Neural crest cell (in vitro differentiated cells): ENCODE measurements at places on chromosomes 13 and 19. TPM values are rescaled to one million over a fixed set of nuclear protein-coding genes. Genes with fewer than 3 reads are reported as not detected.

PCDH20 gene
- total RNA-seq: 0.16 and 0.18 TPM in 2 replicates

VRK3 gene
- 43.4 TPM in 2 replicates for total RNA-seq

DNA sequence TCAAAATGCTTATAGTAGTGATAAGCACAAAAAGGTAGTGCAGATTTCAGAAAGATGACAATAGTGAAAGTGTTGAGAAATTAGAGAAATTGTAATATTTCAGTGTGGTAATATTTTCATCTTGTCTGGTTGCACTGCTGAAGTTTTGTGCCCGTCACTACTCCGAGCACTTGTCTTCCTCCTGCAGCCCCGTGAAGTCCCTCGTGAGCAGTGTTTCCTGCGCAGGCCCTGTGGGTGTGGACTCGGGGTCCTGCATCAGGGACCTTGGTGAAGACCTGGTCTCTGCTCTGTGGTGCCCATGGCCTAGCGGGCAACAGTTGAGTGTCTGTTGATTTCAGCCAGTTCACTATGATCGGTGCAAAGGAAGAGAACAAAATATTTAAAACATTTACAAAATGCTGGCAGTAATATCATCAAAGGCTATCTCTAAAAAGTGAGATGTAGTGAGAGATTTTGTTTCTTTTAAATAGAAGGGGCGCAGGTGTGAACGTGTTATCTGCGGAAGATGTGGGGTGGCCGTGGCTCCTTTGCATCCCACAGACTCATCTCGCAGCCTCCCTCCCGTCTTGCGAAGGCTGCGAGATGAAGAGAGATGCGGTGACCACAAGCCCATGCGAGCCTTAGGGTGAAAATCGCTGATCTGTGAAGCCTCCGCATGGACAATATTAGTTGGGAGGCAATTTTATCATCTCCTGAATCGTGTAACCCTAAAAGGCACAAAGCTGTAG, 27.7 kb upstream of the DCUN1D2 start:
- no peaks in the 10 kb centered on the region for H3K27me3 ChIP-seq
- peaks cover 32% of the 10 kb centered on the region for H3K36me3 ChIP-seq
- DNase-seq: no peak
- no peak overlapping the region for H3K4me3 ChIP-seq

DNA sequence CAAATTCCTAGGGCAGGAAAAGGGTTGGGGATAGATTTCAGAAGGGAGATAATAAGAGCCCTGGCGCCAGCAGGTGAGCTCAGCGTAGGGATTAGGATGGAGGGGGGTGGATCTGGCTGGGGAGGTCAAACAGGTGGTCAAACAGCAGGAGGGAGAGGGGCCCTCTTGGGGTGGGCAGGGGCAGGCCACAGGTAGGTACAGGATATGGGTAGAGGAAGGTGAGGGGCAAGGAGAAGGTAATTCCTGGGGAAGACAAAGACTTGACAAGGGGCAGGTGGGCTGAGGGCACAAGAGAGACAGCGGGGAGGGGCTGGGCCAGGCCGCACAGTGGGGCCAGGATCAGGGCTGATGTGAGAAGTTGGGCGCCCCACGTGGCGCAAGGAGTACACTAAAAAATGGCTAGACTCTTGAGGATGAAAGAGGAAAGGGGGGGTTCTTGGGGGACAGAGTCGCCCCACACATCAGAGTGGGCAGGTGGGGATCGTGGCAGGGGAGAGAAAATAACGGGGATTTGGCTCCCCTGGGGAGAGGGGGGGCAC, 713 bp downstream of the KRI1 start:
- peaks cover 4% of the 10 kb centered on the region for H3K27me3 ChIP-seq
- peak overlapping the region; percentile 90 for H3K27ac ChIP-seq
- DNase-seq: no peak
- peak overlapping the region; percentile 96 for H3K4me3 ChIP-seq
- peaks cover 43% of the 10 kb centered on the region for H3K4me1 ChIP-seq
- peaks cover 4% of the 10 kb centered on the region for H3K36me3 ChIP-seq

DNA sequence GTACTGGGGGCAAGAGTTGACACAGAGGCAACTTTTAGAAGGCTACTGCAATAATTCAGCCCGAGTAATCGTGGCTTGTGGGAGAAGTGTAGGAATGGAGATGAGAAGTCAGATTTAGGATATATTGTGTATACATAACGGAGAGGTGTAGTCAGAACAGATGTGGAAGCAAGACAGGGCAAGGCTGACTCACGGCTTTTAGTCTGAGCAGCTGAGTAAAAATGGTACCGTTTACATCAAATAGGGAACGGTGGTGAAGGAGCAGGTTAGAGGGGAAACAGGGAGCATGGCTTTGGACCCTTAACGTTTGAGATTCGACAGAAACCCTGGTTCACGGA, 796 bp upstream of the LSM14A start:
- no peaks in the 10 kb centered on the region for H3K27me3 ChIP-seq
- H3K4me3 ChIP-seq: peak overlapping the region; percentile 86
- peaks cover 5% of the 10 kb centered on the region for H3K36me3 ChIP-seq
- peak; percentile 3 for DNase-seq
- peaks cover 30% of the 10 kb centered on the region for H3K4me1 ChIP-seq

DNA sequence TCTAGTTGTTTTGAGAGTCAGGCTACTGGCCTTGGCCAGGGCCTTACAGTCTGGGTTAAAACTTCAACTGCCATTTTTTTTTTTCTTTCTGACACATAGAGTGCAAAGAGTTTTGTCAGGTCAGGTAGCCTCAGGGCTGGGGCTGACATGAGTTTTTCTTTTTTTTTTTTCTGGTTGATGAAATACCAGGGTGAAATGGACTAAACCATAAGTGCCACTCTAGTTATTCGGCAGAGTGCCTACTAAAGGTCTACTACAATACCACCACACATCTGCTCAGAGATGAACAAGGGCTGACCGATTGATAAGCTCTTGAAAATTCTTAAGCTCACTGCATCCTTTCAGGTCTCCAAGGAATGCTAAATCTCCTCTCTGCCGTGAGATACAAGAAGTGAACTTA, 4.4 kb upstream of the ZNF320 start:
- peaks cover 17% of the 10 kb centered on the region for H3K36me3 ChIP-seq
- H3K4me1 ChIP-seq: peaks cover 24% of the 10 kb centered on the region
- H3K27me3 ChIP-seq: no peaks in the 10 kb centered on the region

GRCh38 chr13:44158098-44158521, 215.5 kb upstream of the SERP2 start:
- H3K27me3 ChIP-seq: no peaks in the 10 kb centered on the region
- no peak overlapping the region for H3K4me3 ChIP-seq
- H3K4me1 ChIP-seq: no peaks in the 10 kb centered on the region
- no peak for DNase-seq
- H3K27ac ChIP-seq: no peak overlapping the region

GRCh38 chr13:102038787-102039186, 363.1 kb downstream of the FGF14 start:
- no peaks in the 10 kb centered on the region for H3K36me3 ChIP-seq

- DNase-seq: no peak
- peaks cover 21% of the 10 kb centered on the region for H3K36me3 ChIP-seq
- peaks cover 22% of the 10 kb centered on the region for H3K4me1 ChIP-seq
- H3K4me3 ChIP-seq: peak overlapping the region; percentile 72
Observed at GRCh38 chr19:48480183-48480557, 11.0 kb downstream of the CYTH2 start.

- H3K4me1 ChIP-seq: no peaks in the 10 kb centered on the region
- no peak overlapping the region for H3K27ac ChIP-seq
- no peak overlapping the region for H3K4me3 ChIP-seq
- no peaks in the 10 kb centered on the region for H3K36me3 ChIP-seq
- no peaks in the 10 kb centered on the region for H3K27me3 ChIP-seq
Observed at GRCh38 chr13:43953370-43953769, 73.7 kb downstream of the LACC1 start.

GRCh38 chr13:74651121-74651520, 516.9 kb upstream of the KLF12 start:
- no peak overlapping the region for H3K27ac ChIP-seq
- no peaks in the 10 kb centered on the region for H3K4me1 ChIP-seq
- no peaks in the 10 kb centered on the region for H3K27me3 ChIP-seq
- no peak overlapping the region for H3K4me3 ChIP-seq
- no peak for DNase-seq
- H3K36me3 ChIP-seq: no peaks in the 10 kb centered on the region

DNA sequence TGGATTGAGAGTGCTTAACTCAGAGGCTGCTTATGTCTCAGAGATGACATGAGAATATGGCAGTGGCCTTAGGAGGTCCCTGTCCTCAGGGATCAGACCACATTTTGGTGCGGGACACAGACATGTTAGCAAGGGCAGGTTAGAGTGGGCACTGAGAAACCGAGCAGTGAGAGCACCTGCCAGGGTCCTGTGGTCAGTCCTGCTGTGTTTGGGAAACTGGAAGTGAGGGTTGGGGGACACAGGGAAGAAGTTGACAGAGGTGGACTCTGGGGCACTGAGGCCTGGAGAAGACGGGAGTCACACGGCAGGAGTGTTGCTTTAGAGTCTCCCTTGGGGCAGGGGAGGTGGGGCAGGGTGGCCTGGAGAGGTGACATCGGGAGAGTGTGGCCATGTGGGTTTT, 7.4 kb downstream of the IGFLR1 start:
- no peak overlapping the region for H3K27ac ChIP-seq
- H3K4me1 ChIP-seq: no peaks in the 10 kb centered on the region
- peak overlapping the region; percentile 44 for H3K4me3 ChIP-seq
- DNase-seq: no peak
